Glutamatergic neuron (in vitro differentiated cells): ENCODE measurements at places on chromosomes 16 and 17. TPM values are rescaled to one million over a fixed set of nuclear protein-coding genes. Genes with fewer than 3 reads are reported as not detected.
A peak's percentile ranks its signal among the peaks of the same experiment; 100 is the strongest.

- no peak for DNase-seq
Measured at GRCh38 chr17:28221751-28222414, 97.1 kb upstream of the TMEM97 start.

GRCh38 chr16:51816929-51817328 is 665.9 kb upstream of the SALL1 start:
- no peak for DNase-seq

DNA sequence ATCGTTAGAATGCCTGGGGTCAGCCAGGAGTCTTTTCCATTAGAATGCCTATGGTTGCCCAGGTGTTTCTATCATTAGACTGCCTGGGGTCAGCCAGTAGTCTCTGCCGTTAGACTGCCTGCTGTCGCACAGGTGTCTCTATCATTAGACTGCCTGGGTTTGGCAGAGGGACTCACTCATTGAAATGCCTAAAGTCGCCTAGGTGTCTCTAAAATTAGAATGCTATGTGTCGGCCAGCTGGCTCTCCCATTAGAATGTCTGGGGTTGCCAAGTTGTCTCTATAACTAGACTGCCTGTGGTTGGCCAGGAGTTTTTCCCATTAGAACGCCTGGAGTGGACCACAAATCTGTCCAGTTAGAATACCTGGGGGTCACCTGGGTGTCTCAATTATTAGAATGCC is 2266.5 kb downstream of the TP53TG3F start:
- DNase-seq, result no peak

Gene GINS2
- 7.1 TPM for total RNA-seq

Gene TSPOAP1
- 39.7 TPM for total RNA-seq

DNA sequence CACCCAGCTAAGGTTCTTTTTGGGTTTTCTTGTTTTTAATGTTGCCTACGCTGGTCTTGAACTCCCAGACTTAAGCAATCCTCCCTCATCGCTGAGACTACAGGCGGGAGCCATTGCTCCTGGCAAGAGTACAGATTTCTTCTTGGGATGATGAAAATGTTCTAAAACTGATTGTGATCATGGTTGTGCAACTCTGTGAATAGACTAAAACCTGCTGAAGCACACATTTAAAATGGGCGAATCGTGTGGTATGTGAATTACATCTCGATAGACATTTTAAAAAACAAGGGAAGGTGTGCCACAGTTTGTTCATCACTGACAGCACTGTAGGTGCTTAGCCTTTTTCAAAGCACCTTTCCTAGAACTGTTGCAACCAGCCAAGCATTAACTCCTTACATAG is 48.8 kb upstream of the CDH3 start:
- no peak for DNase-seq

- DNase-seq, result no peak
Measured at GRCh38 chr16:84928679-84929420, 82.5 kb downstream of the ZDHHC7 start.

DNA sequence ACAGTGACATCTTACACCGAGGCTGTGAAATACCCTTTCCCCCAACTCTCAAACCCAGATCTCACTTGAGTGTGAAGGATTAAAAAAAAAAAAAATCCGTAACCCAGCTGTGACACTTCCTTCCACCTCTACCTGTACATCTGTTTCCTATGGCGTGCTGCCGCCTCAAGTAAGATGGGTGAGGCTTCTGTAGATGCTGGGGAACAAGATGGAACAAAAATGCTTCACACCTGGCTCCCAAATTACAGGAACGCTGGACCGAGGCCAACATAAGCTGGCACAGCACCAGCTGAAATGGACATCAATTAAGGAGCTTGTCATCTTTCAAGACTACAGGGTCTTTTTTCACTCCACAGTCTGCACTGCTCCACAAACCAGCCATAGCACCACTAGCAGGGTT is 95.9 kb downstream of the HIC1 start:
- DNase-seq, result no peak

- no peak for DNase-seq
Measured at GRCh38 chr17:69485901-69486643, 71.6 kb downstream of the MAP2K6 start.

Gene GEMIN4
- 19.9 TPM for total RNA-seq

DNA sequence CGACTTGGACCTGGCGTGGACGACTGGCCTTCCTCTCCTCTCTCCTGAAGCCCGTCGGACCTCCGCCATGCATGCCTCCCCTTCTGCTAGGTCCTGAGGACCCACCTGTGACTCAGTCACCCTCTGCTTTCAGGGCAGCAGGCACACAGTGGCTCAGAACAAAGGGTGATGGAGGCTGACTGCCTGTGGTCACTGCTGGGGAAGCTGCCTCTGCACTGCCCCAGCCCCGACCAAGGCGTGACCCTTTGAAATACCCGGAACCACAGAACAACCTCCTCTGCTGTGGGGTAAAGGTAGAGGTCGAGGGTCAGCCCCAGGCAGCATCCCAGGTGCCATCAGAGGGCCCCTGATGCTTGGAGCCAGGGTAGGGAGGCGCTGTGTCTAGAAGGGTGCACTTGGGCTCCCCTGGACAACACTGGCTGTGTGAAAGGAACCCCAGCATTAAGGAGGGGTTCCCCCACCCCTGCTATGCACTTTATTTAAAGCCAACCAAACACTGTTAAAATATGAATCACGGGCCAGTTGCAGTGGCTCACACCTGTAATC is 12.5 kb upstream of the SLC4A1 start:
- no peak for DNase-seq

GRCh38 chr16:54931120-54932014 is 702 bp downstream of the IRX5 start:
- peak; percentile 55 for DNase-seq

Gene PARN
- 26.2 TPM for total RNA-seq

GRCh38 chr17:49496183-49496866 is 1.2 kb downstream of the NGFR start:
- DNase-seq, result peak; percentile 96

DNA sequence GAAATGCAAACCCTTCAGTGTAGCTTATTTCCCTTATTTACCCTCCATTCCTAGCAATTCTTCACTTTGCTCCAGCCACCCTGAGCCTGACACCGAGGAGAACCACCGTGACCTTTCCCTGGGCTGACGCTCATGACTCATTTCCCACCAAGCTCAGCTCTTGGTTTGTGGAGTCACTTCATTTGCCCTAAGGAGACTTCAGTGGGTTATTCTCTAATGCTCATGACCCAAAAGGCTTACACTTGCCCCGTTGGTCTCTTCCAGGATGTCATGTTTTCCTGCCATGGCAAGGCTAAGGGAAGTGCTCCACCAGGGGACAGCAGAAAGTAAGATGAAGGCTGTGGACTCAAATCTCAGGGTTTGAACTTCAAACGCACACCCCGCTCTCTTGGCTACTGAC is 161.0 kb downstream of the CBLN1 start:
- no peak for DNase-seq

- DNase-seq, result peak; percentile 46
Measured at GRCh38 chr17:75571197-75571884, 16.3 kb upstream of the MYO15B start.

Gene OR3A2
- 2.6 TPM for total RNA-seq

DNA sequence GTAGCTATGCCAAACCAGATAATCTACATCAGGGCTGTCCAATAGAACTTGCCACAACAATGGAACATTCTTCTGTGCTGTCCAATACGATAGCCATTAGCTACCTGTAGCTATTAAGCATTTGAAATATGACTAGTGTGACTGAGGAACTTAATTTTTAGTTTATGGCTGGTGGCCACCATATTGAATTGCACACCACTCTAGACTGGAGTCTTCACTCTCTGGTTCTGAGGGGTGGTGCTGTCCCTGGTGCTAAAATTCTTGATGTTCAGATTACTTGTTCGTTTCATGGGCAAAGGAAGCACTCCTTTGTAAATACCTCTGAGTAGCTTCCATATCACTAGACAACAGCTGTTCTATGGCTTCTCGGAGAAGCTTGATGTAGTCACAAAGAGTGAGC is 296.6 kb downstream of the NPIPA8 start:
- no peak for DNase-seq

Gene CD300H
- total RNA-seq, result not detected

- no peak for DNase-seq
Measured at GRCh38 chr17:57606111-57606875, 138.8 kb downstream of the CCDC182 start.

Gene TMEM238L
- total RNA-seq, result not detected

GRCh38 chr17:45149037-45149668 is 878 bp downstream of the HEXIM1 start:
- DNase-seq, result peak; percentile 88

GRCh38 chr16:82043680-82044584 is 8.9 kb downstream of the HSD17B2 start:
- DNase-seq, result no peak

DNA sequence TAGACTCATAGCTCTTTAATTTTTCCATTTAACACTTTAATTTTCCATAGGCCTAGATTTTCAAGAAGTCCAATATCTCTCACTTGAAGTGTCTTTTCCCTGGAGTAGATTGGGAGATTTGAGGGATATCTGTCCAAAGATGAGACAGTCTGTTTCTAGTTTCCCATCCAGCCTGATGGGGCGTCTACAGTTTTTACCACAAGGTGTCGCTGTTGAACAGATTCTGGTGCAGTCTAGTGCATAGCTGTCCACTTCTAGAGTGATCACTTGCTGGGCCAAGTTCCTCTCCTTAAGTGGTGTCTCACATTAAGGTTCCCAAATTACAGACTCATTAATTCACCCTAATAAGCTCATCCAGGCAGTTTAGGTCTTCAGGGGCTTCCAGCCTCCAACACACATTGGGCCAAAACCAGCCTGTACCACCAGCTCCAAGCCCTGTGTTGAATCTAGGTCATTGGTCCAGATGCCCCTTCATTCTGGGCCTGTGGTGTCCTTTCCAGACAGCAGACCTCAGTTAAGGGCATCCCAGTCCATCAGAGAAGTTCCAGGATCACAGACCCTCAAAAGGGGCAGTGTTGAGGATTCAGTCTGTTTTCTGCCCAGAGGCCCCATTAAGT is 9.4 kb downstream of the SNX20 start:
- DNase-seq, result peak; percentile 53

- no peak for DNase-seq
Measured at GRCh38 chr16:12574721-12575120, 229.0 kb downstream of the CPPED1 start.

DNA sequence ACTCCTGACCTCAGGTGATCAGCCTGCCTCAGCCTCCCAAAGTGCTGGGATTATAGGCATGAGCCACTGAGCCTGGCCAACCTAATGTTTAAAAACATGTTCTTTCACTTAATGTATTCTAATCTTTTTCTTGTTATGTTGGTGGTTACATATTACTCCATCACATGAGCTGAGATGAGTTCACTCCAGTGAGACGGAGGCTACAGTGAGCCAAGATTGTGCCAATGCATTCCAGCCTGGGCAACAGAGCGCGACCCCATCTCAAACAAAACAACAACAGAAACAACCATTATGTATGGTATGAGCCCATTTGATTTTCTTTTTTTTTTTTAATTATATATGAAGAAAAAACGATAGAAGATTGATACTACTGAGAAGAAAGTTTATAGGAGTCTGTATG is 39.6 kb downstream of the SLC39A11 start:
- DNase-seq, result no peak

DNA sequence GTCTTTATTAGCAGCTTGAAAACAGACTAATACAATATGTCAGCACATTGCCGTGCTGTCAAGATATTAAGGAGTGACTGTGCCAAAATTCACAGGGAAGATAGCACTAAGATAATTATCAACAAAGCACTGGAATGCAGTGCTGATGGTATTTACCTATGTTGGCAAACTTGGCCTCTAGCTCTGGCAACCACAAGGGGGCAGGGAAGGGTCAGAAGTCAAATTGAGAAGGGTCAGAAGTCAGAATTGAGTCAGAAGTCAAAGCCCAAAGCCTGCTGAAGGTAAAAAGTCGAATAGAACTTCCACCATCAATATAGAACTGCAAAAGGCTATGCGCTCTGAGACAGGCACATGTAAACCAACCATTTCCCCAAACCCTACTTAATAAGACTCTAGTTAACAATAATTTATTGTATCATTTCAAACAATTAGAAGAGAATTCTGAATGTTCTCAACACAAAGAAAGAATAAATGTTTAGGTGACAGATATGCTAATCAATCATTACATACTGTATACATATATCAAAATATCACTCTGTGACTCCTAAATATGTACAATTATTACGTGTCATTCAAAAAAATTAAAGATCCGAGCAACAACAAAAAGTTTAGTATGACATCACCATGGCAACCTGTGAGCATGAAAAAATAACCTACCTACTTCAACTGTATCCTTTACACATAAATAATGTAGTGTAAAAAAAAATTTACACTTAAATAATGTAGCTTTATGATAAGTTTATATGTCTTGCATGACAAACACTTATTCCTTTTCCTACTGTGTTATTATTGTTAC is 916.1 kb downstream of the KCNJ2 start:
- DNase-seq, result peak; percentile 74

Gene BCL6B
- total RNA-seq, result not detected

- DNase-seq, result no peak
Measured at GRCh38 chr17:50949128-50949988, 83.2 kb upstream of the TOB1 start.

- DNase-seq, result peak; percentile 58
Measured at GRCh38 chr17:81902023-81902652, at the start of gene NPB. Gene NPB, plus strand, starts transcription at chr17:81902238. Its CDS starts 40 bp downstream, at chr17:81902278.

- DNase-seq, result no peak
Measured at GRCh38 chr17:30450125-30451027, 26.8 kb upstream of the GOSR1 start.

GRCh38 chr16:88855176-88855575 is 1.6 kb downstream of the GALNS start:
- DNase-seq, result no peak

DNA sequence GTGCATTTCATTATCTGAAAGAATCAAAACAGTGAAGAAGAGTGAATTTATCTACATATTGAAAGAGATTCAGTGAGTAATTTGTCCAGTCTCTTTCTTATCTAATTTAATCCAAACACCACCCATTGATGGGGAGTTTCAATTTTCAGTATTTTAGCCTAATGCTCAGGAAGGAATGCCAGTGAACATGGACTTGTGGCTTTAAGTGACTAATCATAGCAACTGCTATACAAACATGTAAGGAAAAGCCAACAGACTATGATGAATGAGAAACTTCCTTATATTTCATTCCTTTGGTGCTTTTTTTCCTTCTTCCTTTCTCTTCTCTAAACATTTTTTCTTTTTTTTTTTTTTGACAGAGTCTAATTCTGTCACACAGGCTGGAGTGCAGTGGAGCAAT is 885.8 kb downstream of the KCNJ2 start:
- DNase-seq, result no peak

DNA sequence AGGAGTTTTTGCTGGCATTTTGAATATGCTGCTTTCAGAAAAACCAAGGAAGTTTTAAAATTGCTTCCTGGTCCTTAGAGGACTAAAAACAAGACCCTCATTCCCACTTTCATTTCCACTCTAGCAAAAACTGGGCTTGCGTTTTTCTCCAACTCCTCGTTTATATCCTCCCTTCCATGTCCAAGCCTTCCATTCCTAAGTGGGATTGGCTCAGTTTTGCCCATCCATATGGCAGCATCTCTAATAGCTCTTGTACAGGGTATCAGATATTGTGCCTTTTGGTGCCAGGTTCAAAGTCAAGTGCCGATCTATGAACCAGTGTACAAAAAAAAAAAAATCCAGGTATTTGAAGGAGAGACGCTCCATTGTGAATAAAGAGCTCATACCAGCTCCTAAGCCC is 9.9 kb upstream of the TBKBP1 start:
- DNase-seq, result no peak

Gene AHSP
- total RNA-seq, result not detected

Gene SEPTIN1
- 2.9 TPM for total RNA-seq

Gene SDK2
- 12.3 TPM for total RNA-seq

GRCh38 chr16:87328846-87329245 is 11.7 kb upstream of the C16orf95 start:
- DNase-seq, result peak; percentile 7
